Stimulated activated CD4-positive, alpha-beta T cell treated with anti-CD3 and anti-CD28 coated beads, Interleukin-12 subunit alpha, Interleukin-12 subunit beta, amount 100 ng/mL, for 24 hours (primary cell): ENCODE measurements at places on chromosomes 1 and 21.

- no peak for DNase-seq
These were observed 188.2 kb downstream of the GRIK1 start for GRCh38 chr21:29751473-29752185.

GRCh38 chr1:234241941-234242490 lies 131.2 kb upstream of the COA6 start:
- DNase-seq: no peak

DNA sequence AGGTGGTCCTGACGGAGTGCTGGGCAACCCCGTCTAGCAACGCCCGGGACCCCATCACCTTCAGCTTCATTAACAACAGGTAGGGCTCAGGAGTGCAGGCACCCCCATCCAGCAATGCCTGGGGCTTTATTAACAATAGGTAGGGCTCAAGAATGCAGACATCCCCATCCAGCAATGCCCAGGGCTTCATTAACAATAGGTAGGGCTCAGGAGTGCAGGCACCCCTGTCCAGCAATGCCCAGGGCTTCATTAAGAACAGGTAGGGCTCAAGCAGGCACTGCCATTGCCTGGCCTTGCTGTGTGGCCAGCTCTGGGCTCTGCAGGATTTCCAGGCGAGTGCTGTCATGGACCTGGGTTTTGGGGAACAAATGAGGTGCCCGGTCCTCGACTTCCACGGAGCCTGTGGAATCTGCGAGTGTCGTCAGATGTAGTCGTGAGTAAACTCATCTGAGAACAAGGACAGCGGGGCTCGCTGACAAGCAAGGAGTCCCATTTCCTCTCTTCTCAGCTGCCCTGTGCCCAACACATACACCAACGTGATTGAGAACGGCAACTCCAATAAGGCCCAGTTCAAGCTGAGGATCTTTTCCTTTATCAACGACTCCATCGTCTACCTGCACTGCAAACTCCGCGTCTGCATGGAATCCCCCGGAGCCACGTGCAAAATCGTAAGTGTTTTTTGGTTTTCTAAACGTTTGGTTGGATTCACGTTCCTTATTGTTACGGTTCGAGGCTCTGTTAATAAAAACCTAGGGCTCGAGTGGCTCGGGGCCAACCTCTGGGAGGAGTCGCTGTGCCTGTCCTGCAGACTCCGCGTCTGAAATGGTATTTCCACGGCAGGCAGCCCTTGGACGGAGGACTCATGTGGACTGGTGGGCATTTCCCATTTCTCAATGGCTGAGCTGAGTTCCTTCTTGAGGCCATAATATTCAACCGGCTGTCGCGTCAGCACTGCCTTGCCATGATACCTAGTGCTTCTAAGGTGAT lies 56.3 kb downstream of the UMODL1 start:
- DNase-seq: no peak

DNA sequence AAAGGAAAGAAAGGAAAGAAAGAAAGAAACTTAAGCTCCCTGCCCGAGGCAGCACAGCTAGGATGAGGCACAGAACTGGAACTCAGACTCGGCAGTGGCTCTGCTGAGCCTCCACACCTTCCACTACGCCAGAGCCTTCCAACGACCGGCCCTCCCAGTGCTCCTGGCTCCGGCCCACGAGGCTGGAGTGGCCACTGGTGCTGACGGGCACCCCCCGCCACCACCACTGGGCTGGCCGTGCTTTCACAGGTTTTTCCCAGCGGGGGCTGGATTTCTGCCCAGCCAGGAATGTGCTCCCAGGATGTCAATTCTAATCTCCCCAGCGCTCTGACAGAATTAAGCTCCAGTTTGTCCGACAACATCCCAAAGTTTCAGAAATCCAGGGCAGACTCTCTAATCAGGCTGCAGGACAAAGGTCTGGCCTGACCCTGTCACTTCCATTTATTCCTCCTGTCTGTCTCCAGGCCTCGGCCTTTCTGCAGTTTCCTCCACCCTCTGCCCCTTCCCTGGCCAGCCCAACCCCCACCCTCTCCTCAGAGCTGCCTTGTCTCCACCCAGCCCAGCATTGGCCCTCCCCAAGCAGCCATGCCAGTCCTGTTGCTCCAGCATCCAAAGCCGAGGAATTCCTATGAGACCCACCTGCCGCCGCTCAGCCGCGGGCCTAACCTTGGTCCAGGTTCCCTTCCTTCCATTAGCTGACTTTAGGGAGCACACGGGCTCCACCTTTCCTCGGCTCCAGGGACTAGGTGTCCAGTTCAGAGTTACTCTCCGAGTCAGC lies 81.9 kb downstream of the CASZ1 start:
- DNase-seq: no peak

DNA sequence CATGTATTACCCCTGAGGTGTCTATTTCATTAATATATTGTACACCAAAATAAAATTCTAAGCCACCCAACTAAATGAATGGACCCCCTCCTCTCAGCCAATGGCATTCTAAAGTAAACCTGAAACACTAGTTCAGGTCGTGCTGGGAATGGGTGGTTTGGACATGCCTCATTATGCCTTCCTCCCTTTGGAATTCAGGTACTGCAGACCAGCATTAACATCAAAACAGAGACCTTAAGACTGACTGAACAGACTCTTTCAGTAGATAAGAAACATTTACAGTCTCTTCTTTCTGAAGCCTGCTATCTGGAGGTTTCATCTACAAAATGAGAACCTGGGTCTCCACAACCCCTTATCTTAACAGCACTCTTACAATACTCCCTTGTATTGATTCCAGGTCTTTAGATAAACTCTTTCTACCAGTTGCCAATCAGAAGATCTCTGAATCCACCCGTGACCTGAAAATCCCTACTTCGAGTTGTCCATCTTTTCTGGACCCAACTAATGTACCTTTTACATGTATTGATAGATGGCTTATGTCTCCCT lies 93.6 kb downstream of the PKN2 start:
- DNase-seq: no peak

DNA sequence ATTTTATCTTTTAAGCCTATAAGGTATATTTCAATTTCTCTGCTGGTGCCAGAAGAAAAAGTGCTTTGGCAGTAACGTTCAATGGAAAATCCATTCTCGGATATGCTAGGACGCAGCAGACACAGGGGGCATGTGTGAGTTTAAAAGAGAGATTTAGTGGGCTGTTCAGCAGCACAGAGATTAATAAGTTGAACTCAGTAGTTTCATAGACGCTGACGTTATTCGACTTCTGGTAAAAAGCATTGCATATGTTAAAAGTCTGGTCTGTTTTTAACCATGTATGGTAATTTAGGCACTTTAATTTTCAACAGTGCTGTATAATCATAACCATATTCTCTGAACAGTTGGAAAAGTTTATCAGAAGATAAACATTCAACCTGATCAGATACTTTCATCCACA lies 99.6 kb downstream of the ATP6V1G3 start:
- DNase-seq: no peak

- no peak for DNase-seq
These were observed 38.0 kb upstream of the RWDD3 start for GRCh38 chr1:95196017-95196416.

DNA sequence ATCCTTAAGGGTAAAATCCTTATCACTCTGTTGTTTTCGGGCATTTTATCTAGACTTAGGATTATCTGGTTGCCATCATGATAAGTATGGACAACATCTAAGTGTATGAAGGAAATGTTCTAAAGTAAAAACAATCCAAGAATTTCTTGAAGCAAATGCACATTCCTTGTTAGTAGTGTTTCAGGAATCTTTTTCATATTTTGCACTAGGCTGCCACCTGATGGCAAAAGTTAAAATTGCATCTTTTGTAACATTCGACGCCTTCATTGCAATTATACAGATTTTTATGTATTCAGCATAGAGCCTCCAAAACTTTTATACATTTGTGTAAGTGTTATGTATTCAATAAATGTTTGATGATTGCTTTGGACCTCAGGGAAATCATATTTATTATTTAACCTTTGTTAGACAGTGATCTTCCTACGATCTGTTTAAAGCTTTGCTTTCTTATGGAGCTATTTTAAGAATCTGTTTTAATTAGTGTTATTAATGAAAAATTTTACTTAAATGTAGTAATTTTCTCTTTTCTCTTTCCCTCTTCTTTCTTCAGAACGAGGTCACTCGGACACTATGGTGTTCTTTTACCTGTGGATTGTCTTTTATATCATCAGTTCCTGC lies 49.4 kb upstream of the KIAA1614 start:
- DNase-seq: no peak

GRCh38 chr1:12153181-12153785 lies 13.5 kb upstream of the TNFRSF1B start:
- DNase-seq: no peak

GRCh38 chr1:202584707-202585589 lies 125.3 kb downstream of the SYT2 start:
- DNase-seq: no peak

DNA sequence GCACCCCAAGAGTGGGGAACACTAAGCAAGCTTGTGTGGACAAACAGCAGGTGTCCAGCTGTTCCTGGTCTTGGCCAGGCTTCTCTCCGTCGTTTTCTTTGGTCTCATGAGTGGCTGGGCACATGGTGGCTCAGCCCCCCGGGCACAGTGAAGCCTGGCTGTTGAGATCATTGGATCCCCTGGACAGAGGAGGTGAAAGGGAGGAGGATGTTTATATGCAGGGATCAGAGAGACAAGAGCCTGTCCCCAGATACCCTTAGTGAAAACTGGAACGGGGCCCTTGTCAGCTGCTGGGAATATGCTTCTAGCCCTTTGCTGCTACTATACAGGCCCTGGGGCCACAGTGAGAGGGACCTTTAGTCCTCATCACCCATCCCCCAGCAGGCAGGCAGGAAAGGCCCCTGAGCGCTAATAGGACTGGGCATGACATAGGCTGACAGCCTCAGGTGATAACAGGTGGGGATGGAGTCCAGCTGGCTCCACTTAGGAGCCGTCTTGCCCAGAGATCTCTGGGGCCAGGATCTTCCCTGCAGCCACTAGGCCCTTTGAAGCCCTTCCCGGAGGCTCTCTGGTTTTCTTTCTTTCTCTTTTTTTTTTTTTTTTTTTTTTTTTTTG lies 16.4 kb downstream of the EPHA8 start:
- no peak for DNase-seq

- no peak for DNase-seq
These were observed 66.1 kb downstream of the PLXNA2 start for GRCh38 chr1:208178091-208178529.

- DNase-seq: no peak
These were observed 33.0 kb upstream of the S100A7 start for GRCh38 chr1:153493343-153493960.

DNA sequence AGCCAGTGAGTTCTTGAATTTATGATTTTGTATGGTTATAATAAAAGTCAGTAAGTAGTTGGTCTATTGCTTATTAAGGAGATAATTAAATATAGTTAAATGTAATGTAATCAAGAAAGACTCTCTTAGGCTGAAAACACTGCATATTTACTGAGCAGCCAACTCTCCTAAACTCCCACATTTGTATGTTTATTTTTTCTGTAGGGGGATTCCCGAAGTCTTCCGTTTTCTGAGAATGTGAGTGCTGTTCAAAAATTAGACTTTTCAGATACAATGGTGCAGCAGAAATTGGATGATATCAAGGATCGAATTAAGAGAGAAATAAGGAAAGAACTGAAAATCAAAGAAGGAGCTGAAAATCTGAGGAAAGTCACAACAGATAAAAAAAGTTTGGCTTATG lies 56.7 kb downstream of the PKN2 start:
- no peak for DNase-seq

DNA sequence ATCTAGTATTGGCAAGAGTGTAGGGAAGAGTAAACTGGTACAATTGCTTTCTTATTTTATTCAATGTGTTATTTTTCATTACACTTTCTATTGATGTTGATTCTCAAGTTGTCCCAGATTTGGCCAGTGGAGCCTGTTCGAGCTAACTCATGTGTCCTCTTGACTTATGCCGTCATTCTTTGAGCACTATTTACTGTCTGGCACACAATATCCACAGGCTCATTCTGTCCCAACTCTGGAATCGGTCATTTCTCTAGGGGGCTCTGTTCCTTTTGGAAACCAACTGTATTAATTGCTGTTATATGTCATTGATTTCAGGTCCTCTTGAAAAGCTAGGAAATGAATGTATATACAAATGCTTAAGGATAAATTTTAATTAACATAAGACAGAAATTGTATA lies 22.4 kb upstream of the SFPQ start:
- no peak for DNase-seq

GRCh38 chr1:97505816-97506215 lies 415.0 kb downstream of the DPYD start:
- no peak for DNase-seq

GRCh38 chr1:205374210-205375078 lies 17.7 kb upstream of the KLHDC8A start:
- no peak for DNase-seq

DNA sequence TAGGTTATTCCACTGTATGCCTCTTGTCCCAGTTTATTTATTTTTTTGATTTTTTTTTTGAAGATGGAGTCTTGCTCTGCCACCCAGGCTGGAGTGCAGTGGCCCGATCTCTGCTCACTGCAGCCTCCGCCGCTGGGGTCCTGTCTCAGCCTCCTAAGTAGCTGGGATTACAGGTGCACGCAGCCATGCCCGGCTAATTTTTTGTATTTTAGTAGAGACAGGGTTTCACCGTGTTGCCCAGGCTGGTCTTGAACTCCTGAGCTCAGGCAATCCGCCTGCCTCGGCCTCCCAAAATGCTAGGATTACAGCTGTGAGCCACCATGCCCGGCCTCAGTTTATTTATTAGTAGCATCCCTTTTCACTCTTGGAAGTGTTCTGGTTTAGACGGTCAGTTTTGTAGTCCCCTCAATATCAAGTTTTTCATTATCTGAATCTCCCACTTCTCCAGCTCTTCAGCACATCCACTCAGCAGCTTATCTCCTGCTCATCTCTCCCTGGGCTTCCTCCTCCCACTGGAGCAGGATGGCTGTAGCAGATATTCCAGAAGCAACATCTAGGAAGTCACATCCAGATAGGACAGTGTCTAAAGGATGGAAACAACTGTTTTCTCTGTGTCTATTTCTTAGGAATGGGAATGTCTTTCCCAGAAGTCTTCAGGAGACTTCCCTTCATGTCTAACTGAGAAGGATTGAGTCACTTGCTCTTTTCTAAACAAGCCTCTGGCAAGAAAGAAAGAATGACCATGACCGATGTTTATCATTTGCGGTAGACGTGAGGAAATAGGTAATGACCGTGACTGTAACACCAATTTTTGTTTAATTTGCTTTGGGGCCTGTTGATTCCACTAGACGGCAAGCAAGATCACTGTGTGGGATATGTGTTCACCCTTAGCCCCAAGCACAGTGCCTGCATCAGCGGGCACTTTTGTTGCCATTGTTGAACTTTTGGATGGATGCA lies 14.4 kb downstream of the CCDC190 start:
- DNase-seq: no peak

GRCh38 chr1:24906760-24907490 lies 23.2 kb downstream of the RUNX3 start:
- DNase-seq: no peak
